ENCODE measurements at places on chromosomes 3 and 15.

DNA sequence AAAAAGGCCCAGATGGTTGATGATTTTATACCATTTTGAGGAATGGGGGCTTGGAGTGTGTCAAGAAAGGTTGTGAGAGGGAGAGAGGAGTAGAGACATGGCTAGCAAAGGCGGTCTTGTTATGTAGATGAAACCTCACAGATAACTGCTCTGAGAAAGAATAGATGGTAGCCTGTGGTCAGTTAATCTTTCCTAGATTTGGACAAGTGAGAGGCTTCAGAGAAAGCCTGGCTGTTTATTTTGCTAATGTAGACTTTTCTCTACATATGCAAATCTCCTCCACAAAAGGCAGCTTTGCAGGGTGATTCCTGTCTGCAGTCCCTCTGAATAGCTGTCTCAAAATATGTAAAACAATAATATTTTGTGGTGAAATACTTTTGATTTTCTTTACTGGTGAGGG, 177.3 kb downstream of the OTOL1 start:
- DNase-seq = no peak

DNA sequence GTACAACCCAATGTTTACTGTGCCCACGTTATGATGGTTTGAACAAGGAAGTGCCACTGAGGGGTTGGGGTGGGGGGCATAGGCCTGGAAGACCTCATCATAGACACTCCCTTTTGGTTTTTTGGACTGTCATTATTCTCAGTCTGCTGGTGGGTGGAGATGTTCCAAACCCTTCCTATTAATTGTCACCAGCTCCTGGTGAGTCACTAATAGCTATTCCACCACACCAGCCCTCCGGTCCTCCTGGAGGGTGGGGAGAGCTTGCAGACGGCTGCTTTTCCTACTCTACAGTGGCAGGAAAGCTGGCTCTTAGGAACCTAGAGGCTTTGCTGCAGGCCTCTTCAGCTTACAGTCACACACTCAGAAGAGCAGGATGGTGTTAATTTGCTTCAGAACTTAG, 9.0 kb upstream of the COPG1 start:
- no peak for DNase-seq

GRCh38 chr3:7423995-7424394, 563.1 kb downstream of the GRM7 start:
- DNase-seq = no peak

DNA sequence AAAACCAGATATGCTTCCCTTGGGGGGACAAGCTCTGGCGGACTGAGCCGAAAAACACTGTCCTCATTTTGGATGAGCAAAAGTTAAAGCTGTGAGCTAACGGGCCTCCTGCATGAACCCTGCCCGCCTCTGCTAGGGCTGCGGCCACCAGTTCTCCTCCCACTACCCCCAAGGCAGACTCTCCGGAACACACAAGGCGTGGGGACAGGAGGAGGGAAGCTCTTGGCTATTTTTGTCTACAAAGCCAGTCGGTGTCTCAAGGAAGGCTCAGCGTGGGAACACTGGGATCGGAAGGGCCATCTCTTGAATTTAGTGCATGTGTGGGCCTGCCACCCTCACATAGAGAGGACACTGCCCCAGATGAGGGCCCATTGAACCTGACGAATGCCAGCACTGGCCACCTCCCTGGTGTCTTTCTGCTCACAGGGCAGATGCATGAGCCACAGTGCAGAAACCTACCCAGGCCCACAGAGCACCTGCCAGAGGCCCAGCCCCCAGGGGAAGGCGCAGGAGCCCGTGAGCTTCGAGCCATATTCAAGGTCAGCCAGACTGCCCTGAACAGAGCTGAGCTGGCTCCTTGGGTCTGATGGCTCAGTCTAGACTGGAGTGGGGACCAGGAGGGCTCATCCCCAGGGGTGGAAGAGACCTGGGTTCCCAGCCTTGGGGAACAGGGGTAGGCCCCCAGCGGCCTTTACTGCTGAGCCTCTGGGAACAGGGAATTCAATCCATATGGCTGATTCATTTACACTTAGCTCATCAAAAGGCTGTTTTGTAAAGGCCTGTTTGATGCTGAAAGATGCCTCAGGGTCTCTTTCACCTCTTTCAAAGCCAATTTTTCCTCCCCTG, 38.3 kb downstream of the HCN4 start:
- no peak for DNase-seq

- DNase-seq = no peak
Observed at GRCh38 chr3:171459137-171459941, 866 bp downstream of the TNIK start.

- DNase-seq = no peak
Observed at GRCh38 chr3:40623567-40623966, 98.8 kb downstream of the ZNF621 start.

- no peak for DNase-seq
Observed at GRCh38 chr3:176352716-176353334, 844.5 kb downstream of the TBL1XR1 start.

GRCh38 chr3:120568598-120568997, 27.5 kb upstream of the NDUFB4 start:
- DNase-seq = no peak

GRCh38 chr3:134340362-134340981, 33.8 kb downstream of the AMOTL2 start:
- no peak for DNase-seq

GRCh38 chr15:63809452-63809851, 24.3 kb downstream of the HERC1 start:
- DNase-seq = no peak

- no peak for DNase-seq
Observed at GRCh38 chr3:193911784-193912340, 224.1 kb upstream of the HES1 start.

GRCh38 chr3:110859336-110859735, 212.3 kb upstream of the NECTIN3 start:
- no peak for DNase-seq

DNA sequence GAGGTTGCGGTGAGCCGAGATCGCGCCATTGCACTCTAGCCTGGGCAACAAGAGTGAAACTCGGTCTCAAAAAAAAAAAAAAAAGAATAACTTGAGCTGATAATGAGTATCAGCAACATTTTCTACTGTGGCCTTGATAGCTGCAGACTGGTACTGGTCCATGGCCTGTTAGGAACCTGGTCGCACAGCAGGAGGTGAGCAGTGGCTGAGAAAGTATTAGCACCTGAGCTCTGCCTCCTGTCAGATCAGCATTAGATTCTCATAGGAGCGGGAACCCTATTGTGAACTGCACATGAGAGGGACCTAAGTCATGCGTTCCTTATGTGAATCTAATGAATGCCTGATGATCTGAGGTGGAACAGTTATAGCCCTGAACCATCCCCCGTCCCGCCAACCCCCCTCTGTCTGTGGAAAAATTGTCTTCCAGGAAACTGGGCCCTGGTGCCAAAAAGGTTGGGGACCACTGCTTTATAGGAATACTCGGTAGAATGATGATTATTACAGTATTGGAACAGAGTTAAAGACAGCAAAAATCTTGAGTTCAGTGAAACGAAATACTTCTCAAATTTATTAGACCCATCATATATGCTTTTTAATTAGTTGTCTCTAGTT, 126.0 kb downstream of the ZNF609 start:
- DNase-seq = no peak

DNA sequence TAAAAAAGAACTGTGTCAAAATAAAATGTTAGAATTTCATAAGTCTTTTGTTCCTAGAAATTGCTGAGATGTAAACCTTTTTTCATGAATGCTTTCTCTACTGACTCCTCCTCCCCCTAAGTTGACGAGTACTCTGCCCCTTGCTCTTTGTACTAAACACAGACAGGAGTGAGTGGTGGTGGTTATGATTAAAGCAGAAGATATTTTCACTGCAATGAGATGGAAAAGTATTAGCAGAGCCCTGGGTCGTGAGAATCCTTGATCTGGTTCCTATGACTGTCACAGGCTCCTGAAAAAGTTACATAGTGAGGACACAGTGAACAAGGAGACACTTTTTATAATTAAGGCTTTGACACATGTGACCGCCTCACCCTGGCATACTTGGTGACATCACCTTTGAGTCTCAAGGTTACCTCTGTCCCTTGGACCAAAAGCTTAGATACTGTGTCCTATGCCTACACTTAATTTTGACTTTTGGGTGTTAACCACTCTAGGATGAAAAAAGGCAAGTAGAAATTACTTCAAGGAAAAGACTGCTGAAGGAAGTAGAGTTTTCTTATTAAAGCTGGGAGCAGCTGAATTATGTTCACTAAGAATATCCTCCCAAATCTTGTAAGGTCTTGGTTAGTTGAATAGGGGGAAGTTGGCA, 130.4 kb upstream of the LYSMD4 start:
- DNase-seq = no peak

- no peak for DNase-seq
Observed at GRCh38 chr3:32366638-32367397, 24.8 kb upstream of the CMTM7 start.

- no peak for DNase-seq
Observed at GRCh38 chr15:66292571-66293418, 573 bp upstream of the DIS3L start.

GRCh38 chr3:118618247-118619040, 416.2 kb downstream of the IGSF11 start:
- DNase-seq = no peak

DNA sequence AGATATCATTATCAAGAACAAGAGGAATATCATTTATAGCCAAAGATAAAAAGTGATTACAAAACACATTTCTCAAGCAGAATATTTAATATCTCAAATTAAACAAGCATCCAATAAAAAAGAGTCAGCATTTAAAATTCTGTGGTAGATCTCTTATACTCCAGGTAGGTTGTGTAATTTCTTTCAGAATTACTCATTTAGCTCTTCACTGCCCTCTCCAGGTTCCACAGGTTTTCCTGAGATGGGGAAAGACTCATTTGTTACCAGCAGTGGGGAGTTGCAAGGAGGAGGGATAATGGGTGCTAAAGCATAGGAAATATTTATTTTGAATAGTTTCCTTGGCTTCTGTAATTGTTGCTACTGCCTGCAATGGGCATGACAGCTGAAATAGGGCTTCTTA, 83.1 kb upstream of the RASGRP1 start:
- DNase-seq = no peak

DNA sequence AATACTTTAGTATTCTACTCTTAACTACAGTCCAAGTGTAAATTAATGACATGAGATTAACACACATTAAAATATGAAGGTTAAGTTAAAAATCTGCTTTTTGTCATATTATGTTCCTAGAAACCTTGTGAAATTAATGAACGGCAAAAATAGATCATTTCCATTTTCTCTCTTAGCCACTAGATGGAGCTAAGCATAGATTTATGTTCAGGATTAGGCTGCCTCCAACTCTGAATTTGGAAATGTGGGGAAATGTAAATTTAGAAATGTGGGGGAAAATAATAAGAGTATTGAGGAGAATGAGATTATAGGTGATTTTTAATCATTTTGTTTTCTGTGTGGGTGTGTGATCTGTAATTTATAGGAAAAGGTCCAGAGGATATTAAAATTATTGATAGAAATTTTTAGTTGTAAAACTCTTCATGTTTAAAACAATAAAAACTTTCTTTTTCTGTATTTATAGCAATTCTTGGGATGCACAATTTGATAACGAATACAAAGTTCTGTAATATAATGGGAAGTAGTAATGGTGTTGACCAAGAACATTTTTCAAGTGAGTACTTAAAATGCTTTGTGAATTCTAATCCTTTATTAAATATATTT, 59.2 kb downstream of the TMOD3 start:
- DNase-seq = no peak

GRCh38 chr3:113132571-113132996, 78.8 kb upstream of the BOC start:
- no peak for DNase-seq

GRCh38 chr15:100764778-100765466, 114.7 kb upstream of the ALDH1A3 start:
- DNase-seq = no peak

- no peak for DNase-seq
Observed at GRCh38 chr15:88428053-88428452, 39.1 kb downstream of the MRPL46 start.

All from NCI-H1092 (cell line).